ENCODE measurements at places on chromosomes 11 and 22. TPM values are rescaled to one million over a fixed set of nuclear protein-coding genes. Genes with fewer than 3 reads are reported as not detected.

DLAT gene
- 28.8 TPM for total RNA-seq

TRPC6 gene
- total RNA-seq: 0.96 TPM

C11orf97 gene
- total RNA-seq: not detected

SUSD2 gene
- 62.5 TPM for total RNA-seq

SCN3B gene
- total RNA-seq: 0.25 TPM

OR52E8 gene
- total RNA-seq: not detected

SMTN gene
- total RNA-seq: 26.6 TPM

CREB3L1 gene
- total RNA-seq: 3.8 TPM

Data from A549 treated with Mapracorat at 1 μM for 4 hours (cell line).